ENCODE measurements at places on chromosomes 3 and 15.

- no peaks in the 10 kb centered on the region for H3K27me3 ChIP-seq
- no peaks in the 10 kb centered on the region for H3K36me3 ChIP-seq
- no peaks in the 10 kb centered on the region for H3K4me1 ChIP-seq
- H3K27ac ChIP-seq: no peak overlapping the region
- H3K4me3 ChIP-seq: no peak overlapping the region
- DNase-seq: no peak
These were observed 182.4 kb downstream of the SHQ1 start for GRCh38 chr3:72665701-72666446.

- no peak overlapping the region for H3K27ac ChIP-seq
- peaks cover 54% of the 10 kb centered on the region for H3K36me3 ChIP-seq
- no peaks in the 10 kb centered on the region for H3K4me1 ChIP-seq
- H3K4me3 ChIP-seq: no peak overlapping the region
- DNase-seq: no peak
- H3K27me3 ChIP-seq: no peaks in the 10 kb centered on the region
These were observed 8.2 kb downstream of the DPP8 start for GRCh38 chr15:65509321-65509720.

- H3K4me1 ChIP-seq: no peaks in the 10 kb centered on the region
- H3K27ac ChIP-seq: no peak overlapping the region
- DNase-seq: no peak
- H3K36me3 ChIP-seq: no peaks in the 10 kb centered on the region
These were observed 7.8 kb downstream of the FEZF2 start for GRCh38 chr3:62365391-62366125.

GRCh38 chr3:105674437-105675065 is 194.3 kb downstream of the CBLB start:
- H3K4me1 ChIP-seq: no peaks in the 10 kb centered on the region
- no peak for DNase-seq
- H3K4me3 ChIP-seq: no peak overlapping the region
- H3K27ac ChIP-seq: no peak overlapping the region
- peaks cover 39% of the 10 kb centered on the region for H3K36me3 ChIP-seq

DNA sequence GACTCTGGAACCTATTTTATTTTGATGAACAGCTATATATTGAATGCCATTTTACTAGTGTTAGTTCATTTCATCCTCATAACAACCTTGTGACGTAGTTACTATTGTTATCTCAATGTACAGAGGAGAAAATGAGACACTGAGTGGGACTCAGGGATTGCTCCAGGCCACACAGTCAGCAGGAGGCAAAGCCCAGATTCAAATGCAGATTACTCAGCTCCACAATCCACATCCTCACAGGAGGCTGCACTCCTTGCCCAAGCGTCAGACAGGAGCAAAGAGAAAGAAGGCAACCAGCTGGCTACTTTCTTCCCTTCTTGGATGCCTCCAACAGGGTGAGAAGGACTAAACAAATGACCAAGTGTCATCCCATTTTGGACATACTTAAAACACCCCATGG is 92.0 kb upstream of the CCDC54 start:
- H3K4me1 ChIP-seq: no peaks in the 10 kb centered on the region
- no peak overlapping the region for H3K4me3 ChIP-seq
- no peaks in the 10 kb centered on the region for H3K36me3 ChIP-seq
- no peaks in the 10 kb centered on the region for H3K27me3 ChIP-seq

GRCh38 chr15:98658831-98659699 is 10.7 kb downstream of the IGF1R start:
- no peaks in the 10 kb centered on the region for H3K36me3 ChIP-seq
- no peaks in the 10 kb centered on the region for H3K27me3 ChIP-seq
- no peak overlapping the region for H3K4me3 ChIP-seq
- no peaks in the 10 kb centered on the region for H3K4me1 ChIP-seq
- DNase-seq: no peak

- no peak overlapping the region for H3K27ac ChIP-seq
- no peak overlapping the region for H3K4me3 ChIP-seq
- no peak for DNase-seq
- H3K27me3 ChIP-seq: no peaks in the 10 kb centered on the region
- no peaks in the 10 kb centered on the region for H3K36me3 ChIP-seq
These were observed 149.5 kb upstream of the EPHA3 start for GRCh38 chr3:88957711-88958439.

DNA sequence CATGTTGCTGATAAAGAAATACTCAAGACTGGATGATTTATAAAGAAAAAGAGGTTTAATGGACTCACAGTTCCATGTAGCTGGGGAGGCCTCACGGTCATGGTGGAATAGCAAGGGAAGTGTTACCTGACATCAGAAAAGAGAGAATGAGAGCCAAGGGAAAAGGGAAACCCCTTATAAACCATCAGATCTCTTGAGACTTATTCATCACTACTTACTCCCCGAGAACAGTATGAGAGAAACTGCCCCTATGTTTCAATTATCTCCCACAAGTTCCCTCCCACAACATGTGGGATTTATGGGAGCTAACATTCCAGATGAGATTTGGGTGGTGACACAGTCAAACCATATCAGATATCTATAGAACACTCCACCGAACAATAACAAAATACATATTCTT is 904.6 kb downstream of the PDCD6IP start:
- H3K4me1 ChIP-seq: no peaks in the 10 kb centered on the region
- no peak overlapping the region for H3K4me3 ChIP-seq
- no peak overlapping the region for H3K27ac ChIP-seq
- H3K36me3 ChIP-seq: no peaks in the 10 kb centered on the region
- DNase-seq: no peak

- H3K27ac ChIP-seq: no peak overlapping the region
- no peak for DNase-seq
- no peak overlapping the region for H3K4me3 ChIP-seq
- no peaks in the 10 kb centered on the region for H3K36me3 ChIP-seq
- no peaks in the 10 kb centered on the region for H3K4me1 ChIP-seq
These were observed 4.3 kb downstream of the DNASE1L3 start for GRCh38 chr3:58206406-58207011.

DNA sequence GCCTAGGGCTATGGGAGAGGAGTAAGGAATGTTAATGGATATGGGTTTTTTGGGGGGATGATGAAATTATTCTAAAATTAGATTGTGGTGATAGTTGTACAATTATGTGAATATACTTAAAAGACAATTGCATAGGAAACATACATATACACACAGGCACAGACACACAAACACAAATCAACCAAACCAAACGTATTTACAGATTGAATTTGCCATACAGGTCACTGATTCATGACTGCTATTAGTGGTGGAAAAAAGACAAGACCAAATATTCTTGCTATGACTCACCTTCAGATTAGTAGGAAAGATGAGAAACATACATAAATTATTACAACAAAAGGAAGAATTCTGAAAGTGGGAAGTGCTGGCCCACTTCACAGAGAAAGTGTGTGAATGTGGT is 85.3 kb downstream of the C3orf38 start:
- H3K4me3 ChIP-seq: no peak overlapping the region
- H3K4me1 ChIP-seq: no peaks in the 10 kb centered on the region
- H3K27me3 ChIP-seq: no peaks in the 10 kb centered on the region
- no peaks in the 10 kb centered on the region for H3K36me3 ChIP-seq
- no peak overlapping the region for H3K27ac ChIP-seq

DNA sequence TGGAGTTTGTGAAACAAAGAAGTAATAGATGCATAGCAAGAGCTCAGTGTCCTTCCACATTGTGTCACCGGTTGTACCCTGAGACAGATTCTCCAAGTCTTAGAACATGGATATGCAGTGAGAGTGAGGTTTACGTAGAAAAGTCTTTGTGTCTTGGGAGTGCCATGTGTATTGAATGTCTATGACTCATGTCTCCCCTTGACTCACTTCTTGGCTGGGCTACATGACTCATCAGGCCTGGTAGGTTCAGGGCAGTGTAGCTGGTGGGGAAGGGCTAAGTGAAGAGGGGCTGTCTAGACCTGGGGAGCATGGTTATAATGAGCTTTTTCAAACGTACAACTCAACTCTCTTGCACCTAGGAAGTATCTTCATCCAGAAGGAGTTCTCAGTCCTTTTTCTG is 167.4 kb downstream of the GAP43 start:
- H3K4me3 ChIP-seq: no peak overlapping the region
- H3K27me3 ChIP-seq: no peaks in the 10 kb centered on the region

GRCh38 chr15:26037369-26037768 is 174.2 kb upstream of the ATP10A start:
- H3K36me3 ChIP-seq: no peaks in the 10 kb centered on the region
- H3K4me3 ChIP-seq: no peak overlapping the region
- H3K4me1 ChIP-seq: no peaks in the 10 kb centered on the region
- no peak for DNase-seq
- no peaks in the 10 kb centered on the region for H3K27me3 ChIP-seq
